ENCODE measurements at places on chromosomes 5 and 9.

DNA sequence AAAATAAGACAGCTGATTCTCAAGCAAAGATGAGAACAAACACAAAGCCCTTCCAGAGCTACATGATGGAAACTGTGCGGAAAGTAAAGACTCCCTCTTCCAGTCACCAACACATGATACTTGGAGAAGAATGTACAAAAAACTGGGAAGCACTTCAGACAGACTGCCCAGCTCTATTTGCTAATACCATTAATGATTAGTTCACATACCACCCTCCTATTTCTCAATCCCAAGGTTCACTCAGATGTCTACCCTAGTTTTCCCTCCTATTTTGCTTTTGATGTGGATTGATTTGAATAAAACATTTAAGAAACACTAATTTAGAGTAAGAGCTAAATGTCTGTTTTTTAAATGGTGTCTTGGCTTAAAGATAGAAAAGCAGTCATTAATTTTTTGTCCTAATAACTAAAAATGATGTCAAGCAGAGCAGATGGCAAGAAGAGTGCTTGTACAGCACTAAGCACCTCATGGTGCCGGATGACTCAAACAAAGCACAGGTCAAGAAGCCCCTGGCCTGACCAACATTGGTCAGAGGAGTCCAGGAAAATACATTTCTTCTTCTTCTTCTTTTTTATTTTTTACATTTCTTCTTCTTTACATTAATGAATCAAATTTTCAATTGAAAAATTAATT lies 639.4 kb downstream of the PDE4D start:
- DNase-seq: no peak

GRCh38 chr9:2159521-2160454 lies 144.6 kb downstream of the SMARCA2 start:
- DNase-seq: no peak

DNA sequence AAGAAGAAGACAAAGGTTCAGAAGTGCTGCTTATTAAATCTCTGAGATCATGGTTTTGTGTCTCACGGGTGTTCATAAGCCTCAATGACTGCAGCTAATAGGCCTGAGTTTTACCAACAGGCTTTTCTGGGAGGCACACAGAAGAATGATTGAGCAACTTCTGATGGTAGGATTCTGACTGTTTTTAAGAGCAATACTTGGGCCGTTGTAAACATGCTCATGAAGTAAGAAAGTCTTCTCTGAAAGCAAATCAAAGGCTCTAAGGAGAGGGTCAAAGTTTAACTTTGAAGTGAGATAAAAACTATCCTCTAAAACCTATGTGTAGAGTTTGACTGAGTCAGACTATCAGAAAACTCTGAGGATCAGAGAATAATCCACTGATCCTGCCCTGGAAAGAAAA lies 390.9 kb upstream of the DAB2 start:
- no peak for DNase-seq

GRCh38 chr5:66558560-66558959 lies 37.6 kb upstream of the MAST4 start:
- DNase-seq: no peak

GRCh38 chr5:19193631-19194030 lies 794.4 kb downstream of the CDH18 start:
- DNase-seq: no peak
